Right ventricle myocardium inferior (tissue), 1 donor: ENCODE measurements at places on chromosomes 4 and X.

- DNase-seq, result no peak
Observed at GRCh38 chrX:39903937-39904336, 193.8 kb downstream of the BCOR start.

GRCh38 chrX:97616883-97617530 is 733.3 kb downstream of the RPA4 start:
- DNase-seq, result no peak

GRCh38 chr4:129622566-129622965 is 526.6 kb downstream of the C4orf33 start:
- no peak for DNase-seq

- DNase-seq, result no peak
Observed at GRCh38 chrX:960821-961220, 251.6 kb downstream of the CRLF2 start.

- DNase-seq, result no peak
Observed at GRCh38 chrX:10571260-10571659, 49.1 kb downstream of the MID1 start.

DNA sequence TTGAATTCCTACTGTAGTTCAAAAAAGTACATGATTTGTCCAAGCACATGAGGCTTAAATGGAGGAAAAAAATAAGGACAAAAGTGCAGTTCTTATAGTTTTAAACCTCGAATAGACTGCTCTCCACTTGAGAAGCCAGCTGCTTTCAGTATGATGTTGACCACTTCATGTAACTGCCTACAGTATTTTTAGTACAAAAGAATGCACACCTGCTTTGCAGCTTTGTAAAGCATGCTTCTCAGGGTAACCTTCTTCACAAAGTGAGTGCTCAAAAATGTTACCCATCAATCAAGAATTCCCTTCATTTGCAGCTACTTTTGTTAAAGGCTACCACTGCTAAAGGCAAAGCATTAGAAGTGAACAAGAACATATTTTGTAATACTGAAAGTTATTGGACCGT is 83.4 kb upstream of the FAM47B start:
- no peak for DNase-seq

DNA sequence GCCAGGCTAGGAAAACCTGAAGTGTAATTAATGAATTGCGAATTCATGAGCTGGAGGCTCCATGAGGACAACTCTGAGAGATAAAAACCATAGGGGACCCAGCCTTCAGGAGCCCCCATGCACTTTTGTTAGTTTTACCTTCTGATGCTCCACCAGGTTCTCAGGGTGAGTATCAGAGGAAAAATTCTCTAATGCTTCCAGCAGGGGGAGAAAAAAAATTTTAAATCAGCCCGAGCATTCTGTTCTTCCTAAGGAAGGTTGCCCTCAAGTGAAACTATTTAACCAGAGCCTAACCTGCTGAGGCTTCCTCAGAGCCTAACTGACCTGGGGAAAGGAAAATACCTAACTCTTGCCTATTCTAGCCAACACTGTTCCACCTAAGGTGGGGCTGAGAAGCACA is 552.6 kb downstream of the PPARGC1A start:
- no peak for DNase-seq

DNA sequence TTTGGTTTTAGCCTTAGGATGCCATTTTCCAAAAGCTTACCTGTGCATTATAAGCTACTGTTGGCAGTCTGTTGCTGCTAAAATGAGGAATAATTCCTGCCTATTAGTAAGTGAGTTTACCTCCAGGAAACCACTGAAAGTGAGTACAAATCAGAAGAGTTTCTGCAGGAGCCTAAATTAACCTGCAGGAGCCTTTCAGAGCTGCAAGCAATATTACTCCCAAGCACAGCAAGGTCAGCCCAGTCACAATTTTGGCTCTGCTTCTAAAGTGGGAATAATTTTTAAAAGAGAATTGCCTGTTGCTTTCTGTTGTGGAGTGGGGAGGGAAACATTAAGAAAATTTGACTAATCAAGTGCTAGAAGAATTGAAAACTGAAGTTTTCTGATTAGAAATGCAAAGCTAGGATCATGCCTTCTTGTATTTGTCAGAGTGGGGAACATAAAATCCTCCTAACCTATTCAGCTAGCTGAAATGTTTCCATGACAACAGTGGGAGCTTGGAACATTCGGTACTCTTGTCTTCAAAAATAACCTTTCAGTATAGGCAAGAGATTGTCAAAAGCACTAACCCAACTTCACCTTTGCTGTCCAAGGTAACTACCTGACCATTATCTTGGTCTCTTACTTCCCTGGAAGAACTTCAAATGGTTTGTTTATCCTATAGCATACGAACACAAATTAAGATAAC is 193.2 kb downstream of the COMMD8 start:
- no peak for DNase-seq

GRCh38 chrX:55624403-55624802 is 1.2 kb downstream of the FOXR2 start:
- DNase-seq, result no peak

DNA sequence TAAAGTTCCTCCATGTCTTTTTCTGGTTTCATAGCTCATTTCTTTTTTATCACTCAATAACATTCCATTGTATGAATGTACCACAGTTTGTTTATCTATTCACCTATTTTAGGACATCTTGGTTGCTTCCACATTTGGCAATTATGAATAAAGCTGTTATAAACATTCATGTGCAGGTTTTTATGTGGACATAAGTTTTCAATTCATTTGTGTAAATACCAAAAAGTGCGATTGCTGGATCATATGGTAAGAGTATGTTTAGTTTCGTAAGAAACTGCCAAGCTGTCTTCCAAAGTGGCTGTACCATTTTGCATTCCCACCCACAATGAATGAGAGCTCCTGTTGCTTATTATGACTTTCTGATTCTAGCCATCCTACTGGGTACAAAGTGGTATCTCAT is 36.3 kb upstream of the ZFX start:
- DNase-seq, result no peak

- DNase-seq, result no peak
Observed at GRCh38 chr4:95362906-95363558, 185.7 kb downstream of the UNC5C start.

DNA sequence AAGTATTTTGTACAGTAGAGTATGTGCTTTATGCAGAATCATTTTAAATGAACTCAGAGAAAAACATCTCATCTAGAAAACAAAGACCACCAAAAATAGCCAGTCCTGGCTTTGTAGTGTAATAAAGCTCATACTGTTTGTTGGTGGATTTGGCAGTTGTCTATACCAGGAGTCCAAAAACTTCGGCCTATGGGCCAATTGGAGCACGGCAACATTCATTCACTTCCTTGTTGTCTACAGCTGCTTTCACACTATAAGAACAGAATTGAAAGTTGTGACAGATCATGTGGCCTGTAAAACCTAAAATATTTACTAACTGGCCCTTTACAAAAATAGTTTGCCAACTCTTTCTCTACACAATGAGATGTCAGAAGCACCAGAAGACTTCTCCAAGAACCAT is 5.3 kb downstream of the FBXW7 start:
- no peak for DNase-seq

GRCh38 chr4:123622572-123622971 is 226.0 kb downstream of the SPRY1 start:
- no peak for DNase-seq

- no peak for DNase-seq
Observed at GRCh38 chr4:128879283-128879682, 69.8 kb downstream of the JADE1 start.

- no peak for DNase-seq
Observed at GRCh38 chrX:10168226-10168625, 11.5 kb downstream of the CLCN4 start.

GRCh38 chr4:2995546-2996265 is 32.3 kb downstream of the GRK4 start:
- no peak for DNase-seq

DNA sequence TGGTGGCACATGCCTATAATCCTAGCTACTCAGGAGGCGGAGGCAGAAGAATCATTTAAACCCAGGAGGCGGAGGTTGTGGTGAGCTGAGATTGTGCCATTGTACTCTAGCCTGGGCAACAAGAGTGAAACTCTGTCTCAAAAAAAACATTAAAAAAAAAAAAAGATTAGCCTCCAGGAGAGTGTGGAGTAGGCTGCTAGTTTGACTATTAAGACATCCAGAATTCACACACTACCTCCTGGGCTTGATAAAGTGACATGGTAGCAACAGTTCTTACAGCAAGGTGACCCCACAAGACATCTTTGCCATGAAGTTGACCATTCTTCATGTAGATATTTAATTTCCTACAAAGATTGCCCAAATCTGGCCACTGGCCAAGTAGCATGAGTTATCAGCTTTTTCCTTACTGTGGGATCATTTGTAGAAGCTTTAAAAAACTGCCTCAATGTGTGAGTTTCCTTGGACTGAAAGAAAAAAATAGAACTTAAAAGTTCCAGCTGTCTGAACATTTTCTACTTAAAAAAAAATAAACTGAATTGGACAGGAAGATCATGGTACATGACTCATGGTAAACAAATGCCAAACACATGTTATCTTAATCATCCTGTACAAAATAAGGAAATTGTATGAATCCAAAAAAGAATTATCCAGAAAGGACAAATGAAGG is 35.3 kb upstream of the SPRY1 start:
- DNase-seq, result no peak

DNA sequence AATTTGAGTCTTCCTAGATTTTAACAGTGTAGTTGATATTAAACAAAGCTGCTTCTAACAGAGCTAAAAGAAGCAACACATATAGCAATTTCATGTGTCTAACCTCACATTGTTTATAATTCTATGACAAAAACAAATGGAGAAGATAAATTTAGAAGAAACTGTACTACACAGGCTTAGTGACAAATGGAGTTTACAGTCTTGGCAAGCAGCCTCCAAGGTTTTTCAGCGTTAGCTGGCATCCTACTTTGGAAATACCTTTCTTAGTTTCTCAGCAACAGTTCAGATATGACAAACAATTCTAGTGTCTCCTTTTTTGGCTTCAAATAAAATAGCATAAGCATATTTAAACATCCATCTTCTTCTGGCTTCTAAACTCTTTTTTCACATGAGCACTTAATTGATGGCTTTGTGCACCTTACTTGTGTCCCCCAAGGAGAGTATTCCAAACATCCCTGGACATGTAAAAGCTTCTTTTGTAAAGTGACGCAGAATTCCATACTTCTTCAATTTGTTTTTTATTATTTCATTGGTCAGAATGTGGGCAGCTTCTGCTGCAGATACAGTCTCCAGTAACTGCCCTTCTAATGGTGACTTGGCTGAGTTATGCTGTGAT is 249.8 kb downstream of the ANTXR2 start:
- no peak for DNase-seq
